NCI-H1105 (cell line): ENCODE measurements at places on chromosomes 7 and 10.

DNA sequence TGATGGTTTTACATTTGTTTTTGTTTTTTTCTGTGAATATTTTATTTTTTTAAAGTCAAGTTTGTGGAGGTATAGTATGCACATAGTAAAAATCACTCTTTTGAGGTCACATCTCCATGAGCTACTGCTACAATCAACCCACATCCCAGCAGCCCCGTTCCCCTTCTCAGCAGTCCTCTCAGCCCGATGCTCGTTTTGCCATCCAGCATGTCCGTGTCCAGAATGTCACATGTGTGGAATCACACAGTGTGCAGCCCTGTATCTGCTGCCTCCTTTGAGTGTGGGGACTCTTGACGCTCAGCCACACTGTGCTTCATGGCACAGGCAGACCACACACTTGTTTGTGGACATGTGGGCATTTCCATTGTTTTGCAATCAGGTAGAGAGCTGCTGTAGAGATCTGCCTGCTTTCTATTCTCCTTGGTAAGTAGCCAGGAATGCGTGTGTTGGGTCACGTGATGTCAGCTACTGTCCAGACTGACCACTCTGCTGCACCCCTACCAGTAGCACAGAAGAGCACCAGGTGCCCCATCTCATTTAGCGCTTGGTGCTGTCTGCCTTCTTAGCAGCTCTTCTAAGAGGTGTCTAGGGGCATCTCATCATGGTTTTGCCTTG is 71.6 kb upstream of the CAMK2B start:
- DNase-seq, result no peak

DNA sequence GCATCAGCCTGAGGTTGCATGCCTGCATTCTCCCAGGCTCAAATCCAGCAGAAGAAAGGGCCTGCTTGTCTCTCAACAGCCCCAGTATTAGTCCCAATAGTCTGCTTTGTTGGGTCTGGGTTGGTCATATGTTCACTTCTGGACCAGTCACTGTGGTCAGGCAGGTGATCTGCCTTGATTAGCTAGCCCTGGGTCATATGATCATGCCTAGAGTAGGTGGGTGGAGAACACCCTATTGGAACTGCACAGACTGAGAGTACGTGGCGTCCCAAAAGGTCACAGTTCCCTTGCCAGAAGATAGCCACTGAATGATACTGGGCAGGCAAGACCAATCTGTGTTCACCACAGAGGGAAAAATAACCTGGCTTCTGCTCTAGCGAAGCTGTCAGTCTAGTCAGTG is 80.1 kb downstream of the SH2D4B start:
- DNase-seq, result no peak

GRCh38 chr10:5524641-5525560 is at the start of gene CALML3:
TSS of gene CALML3 (plus strand) at chr10:5524961. CDS start at chr10:5525086, 125 bp downstream.
- peak; percentile 71 for DNase-seq

- DNase-seq, result no peak
Observed at GRCh38 chr7:121544726-121545125, 148.6 kb upstream of the FAM3C start.
